ENCODE measurements at places on chromosomes 4 and X.

DNA sequence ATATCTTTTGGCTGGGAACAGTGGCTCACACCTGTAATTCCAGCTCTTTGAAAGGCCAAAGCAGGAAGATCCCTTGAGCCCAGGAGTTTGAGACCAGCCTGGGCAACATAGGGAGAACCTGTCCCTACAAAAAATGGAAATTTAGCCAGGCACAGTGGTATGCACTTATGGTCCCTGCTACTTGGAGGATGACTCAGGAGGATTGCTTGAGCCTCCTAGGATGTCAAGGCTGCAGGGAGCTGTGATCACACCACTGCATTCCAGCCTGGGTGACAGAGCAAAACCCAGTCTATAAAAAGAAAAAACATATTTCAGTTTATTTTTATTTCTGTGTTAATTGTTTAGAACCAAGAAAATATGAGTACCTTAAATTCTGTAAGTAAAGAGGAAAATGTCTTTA lies 123.7 kb downstream of the CBR4 start:
- peak; percentile 86 for DNase-seq

DNA sequence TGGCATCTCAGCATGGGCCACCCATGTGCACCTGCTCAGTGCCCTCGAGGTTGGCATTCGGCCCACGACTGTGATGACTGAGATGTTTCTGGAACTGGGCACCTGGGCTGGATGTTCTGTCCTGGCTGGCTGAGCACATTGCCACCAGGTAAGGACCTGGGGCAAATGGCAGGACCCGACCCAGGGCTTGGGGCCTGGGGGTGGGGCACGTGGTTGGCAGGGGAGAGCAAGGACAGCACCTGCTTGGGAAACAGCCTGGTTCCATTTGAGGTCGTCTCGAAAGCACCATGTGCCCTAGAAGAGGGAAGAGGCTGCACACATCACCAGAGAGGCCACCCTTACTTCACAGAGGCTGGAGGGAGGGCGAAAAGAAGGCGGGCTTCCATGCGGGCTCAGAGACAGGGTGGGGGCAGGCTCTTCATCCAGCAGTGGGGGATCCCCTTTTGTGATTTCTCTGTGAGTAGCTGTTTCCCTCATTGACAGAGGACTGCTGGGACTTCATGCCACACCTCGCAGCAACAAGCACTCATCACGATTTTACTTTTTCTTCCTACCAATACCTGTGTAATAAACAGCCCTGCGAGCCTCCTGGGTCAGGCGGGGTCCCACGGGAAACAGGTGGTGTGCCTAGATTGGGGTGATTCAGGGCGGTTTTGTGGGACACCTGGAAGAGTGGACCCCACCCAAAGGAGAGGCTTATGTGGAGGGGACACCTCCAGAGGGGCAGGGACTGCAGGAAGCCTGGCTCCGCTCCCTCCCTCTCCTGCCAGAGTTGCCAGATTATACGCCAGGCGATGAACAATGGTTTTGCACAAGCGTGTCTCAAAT lies 12.0 kb downstream of the TMEM187 start:
- no peak for DNase-seq

DNA sequence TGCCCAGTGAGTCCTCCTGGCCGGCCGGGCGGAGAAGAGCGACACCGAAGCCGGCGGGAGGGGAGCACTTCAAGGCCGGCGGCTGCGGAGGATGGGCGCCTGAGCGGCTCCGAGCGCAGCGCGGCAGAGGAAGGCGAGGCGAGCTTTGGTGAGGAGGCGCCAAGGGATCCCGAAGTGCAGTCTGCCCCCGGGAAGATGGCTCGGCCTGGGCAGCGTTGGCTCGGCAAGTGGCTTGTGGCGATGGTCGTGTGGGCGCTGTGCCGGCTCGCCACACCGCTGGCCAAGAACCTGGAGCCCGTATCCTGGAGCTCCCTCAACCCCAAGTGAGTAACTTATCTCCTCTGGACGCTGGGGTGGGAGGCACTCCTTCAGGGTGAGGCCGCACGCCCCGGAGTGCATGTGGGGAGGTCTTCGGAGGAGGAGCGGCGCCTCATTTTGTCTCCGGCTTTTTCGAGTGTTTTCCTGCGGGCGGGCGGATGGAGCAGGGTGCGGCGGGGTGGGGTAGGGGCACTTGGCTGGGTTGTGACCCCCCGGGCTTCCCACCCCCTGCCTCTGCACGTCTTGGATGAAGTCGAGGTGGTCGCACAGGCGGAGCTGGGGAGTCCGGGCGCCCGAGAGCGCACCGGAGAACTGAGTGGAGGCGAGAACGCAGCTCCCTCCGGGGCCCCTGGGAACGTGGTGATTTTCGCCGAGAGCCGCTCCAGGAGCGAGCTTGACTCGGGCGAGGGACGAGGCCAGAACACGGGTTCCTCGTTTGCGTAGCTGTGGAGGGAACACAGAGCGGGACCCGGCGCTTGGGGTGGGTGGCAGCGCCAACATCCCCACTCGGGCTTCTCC lies 979 bp downstream of the EFNB1 start:
- peak; percentile 32 for DNase-seq

DNA sequence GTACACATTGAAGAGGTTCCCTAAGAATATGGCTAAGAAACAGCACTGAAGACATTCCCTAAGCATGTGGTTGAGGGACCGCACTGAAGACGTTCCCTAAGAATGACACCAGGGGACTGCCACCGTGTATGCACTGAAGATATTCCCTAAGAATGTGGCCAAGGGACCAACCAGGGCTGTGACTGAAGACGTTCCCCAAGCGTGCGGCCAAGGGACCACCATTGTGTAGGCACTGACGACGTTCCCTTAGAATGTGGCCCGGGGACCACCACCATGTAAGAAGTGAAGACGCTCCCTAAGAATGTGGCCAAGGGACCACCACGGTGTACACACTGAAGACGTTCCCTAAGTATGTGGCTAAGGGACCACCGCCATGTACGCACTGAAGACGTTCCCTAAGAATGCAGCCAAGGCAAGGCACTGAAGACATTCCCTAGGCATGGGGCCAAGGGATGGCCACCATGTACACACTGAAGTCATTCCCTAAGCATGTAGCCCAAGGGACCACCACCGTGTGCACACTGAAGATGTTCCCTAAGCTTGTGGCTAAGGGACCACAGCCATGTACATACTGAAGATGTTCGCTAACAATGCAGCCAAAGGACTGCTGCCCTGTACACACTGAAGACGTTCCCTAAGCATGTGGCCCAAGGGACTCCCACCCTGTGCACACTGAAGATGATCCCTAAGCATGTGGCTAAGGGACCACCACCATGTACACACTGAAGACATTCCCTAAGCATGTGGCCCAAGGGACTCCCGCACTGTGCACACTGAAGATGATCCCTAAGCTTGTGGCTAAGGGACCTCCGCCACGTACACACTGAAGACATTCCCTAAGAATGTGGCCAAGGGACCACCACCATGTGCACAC lies 22.0 kb downstream of the DHRSX start:
- DNase-seq: no peak

DNA sequence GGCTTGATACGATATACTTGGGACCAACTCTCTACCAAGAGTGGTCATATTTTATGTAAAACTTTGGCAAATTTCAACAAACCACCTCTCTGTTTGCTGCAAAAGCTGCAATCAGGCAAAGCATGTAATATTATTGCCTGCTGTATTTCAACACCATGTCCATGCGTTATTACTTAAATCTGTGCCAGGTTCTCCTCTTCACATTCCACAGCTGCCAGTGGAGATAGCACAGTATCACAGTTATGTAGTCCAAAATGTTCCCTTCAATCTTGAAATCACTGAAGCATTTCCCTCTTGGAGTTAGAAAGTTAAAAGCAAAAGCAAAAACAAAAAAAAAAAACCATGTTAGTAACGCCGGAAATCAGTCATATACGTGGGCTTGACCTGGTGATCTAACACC lies 396.7 kb upstream of the MAGEC2 start:
- DNase-seq: no peak

DNA sequence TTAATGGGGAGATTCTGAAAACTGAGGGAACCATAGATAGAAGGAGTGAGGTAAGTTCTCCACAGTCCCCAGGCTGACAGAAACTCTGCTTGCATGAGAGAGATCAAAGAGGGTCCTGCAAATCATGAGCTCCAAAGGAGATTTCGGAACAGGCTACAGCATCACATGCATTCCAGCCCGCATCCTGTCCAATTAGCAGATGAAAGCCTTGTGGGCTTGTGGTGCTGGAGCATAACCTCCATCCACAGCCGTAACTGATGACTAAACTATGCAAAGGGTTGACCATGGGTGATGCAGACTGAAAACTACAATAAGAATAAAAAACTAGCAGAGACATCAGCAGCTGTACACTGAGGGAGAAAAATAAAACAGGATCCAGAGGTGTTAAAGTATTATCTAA lies 654.5 kb downstream of the TLL1 start:
- DNase-seq: peak; percentile 56

DNA sequence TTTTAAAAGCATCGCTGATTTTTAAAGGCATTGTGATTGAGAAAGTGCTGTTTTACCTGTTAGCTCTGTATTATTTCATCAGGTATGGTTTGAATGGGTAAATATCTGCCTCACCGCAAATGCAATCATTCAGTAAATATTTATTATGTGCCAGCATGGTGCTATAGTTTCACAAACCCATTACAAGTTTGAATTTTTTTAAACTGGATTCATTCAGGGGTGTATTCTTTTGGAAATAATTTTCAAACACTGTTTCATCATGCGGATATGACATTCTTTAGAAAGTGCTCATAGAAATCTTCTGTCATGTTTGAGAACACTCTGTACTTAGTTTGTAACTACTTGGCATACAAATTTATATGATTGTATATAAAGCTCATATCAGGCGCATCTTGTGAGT lies 37.2 kb downstream of the LIMCH1 start:
- DNase-seq: peak; percentile 51

DNA sequence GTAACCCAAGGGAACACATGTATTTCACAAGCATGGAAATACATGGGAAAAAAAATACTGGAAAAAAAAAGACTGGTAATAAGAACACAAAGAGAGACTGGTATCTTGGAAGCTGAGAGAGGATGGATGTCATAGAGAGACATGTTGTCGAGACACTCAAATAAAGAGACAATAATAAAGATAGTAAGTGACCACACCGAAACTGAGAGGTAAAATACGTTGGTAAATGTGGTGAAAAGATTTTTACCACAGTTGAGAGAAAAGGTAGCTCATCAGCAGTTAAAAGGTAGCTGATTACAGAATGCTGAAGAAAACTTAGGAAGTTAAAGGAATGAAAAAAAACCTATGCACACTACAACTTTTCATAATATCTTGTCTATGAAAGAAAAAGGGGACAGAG lies 81.1 kb downstream of the ARAP2 start:
- DNase-seq: no peak

GRCh38 chr4:79574741-79575451 lies 166.9 kb upstream of the GK2 start:
- DNase-seq: no peak

DNA sequence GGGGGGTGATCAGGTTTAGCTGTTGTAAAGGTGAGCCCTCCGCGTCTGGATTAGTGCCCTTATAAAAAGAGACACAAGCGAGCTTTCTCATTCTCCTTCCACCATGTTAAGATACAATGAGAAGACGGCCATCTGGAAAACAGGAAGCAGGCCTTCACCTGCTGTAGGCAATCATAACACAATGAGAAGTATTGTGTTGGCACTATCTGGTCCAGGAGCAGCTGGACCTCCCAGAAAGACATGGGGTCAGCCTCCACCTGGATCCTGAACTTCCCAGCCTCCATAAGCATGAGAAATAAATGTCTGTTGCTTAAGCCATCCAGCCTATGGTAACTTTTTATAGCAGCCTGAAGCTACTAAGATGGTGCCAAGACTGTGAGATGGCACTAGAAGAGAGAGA lies 8.6 kb upstream of the SMIM20 start:
- DNase-seq: no peak

GRCh38 chr4:185566425-185566824 lies 31.1 kb upstream of the PDLIM3 start:
- DNase-seq: no peak

GRCh38 chrX:44817029-44817428 lies 26.8 kb upstream of the DUSP21 start:
- DNase-seq: no peak

- DNase-seq: no peak
These were observed 41.6 kb downstream of the NDNF start for GRCh38 chr4:121030711-121031110.

All from EL (cell line).